ENCODE measurements at places on chromosomes 6 and 20.

GRCh38 chr20:32004963-32005362, 5.3 kb upstream of the CCM2L start:
- peak; percentile 17 for DNase-seq

- DNase-seq = no peak
These were observed 10.8 kb downstream of the MAVS start for GRCh38 chr20:3857405-3857804.

- DNase-seq = no peak
These were observed 35.0 kb upstream of the CD93 start for GRCh38 chr20:23120936-23121750.

GRCh38 chr6:41360314-41360685, 24.9 kb downstream of the NCR2 start:
- no peak for DNase-seq

DNA sequence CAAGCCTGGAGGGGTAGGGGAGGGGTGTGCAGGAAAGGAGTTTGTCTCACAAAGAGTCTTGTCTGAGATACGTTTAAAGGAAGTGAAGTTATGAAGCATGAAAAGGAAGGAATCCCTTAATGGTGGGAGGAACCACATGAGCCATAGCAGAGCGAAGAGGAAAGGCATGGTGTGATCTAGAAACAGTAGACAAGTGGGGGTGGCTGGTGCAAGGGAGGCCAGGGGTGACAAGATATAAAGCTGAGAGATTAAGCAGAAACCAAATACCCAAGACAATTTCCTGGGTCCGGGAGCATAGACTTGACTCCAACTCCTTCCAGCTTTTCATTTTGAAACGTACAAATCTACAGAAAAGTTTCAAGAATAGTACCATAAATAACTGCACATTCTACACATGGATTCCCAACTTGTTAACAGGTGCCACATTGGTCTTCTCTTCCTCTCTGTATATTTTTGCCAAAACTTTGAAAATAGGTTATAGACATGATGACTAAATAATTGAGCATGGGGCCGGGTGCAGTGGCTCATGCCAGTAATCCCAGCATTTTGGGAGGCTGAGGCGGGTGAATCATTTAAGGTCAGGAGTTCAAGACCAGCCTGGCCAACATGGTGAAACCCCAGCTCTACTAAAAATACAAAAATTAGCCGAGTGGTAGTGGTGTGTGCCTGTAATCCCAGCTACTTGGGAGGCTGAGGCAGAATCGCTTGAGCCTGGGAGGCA, 211.6 kb downstream of the SLC24A3 start:
- DNase-seq = no peak

DNA sequence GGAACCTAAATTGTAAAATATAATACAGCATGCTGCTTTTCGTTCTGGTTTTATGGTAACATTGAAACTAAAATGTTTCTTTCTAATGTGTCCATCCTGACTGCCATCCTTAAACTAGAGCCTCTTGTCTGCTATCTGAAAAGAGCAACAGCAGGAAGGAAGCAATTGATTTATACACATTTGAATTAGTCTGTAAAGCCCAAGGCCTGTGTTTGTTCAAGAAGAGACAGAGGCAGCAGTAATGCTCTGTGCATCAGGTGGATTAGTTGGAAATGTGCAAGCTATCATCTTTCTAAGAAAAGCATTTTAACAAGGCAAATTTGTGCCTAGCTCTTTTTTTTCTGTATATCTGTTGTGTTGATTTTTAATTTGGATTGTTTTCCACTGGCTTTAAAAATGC, 128.6 kb downstream of the SCAF8 start:
- no peak for DNase-seq

- peak; percentile 71 for DNase-seq
These were observed 117.8 kb downstream of the RTN4IP1 start for GRCh38 chr6:106511288-106512047.

- DNase-seq = no peak
These were observed 34.7 kb upstream of the TGM2 start for GRCh38 chr20:38199501-38200390.

DNA sequence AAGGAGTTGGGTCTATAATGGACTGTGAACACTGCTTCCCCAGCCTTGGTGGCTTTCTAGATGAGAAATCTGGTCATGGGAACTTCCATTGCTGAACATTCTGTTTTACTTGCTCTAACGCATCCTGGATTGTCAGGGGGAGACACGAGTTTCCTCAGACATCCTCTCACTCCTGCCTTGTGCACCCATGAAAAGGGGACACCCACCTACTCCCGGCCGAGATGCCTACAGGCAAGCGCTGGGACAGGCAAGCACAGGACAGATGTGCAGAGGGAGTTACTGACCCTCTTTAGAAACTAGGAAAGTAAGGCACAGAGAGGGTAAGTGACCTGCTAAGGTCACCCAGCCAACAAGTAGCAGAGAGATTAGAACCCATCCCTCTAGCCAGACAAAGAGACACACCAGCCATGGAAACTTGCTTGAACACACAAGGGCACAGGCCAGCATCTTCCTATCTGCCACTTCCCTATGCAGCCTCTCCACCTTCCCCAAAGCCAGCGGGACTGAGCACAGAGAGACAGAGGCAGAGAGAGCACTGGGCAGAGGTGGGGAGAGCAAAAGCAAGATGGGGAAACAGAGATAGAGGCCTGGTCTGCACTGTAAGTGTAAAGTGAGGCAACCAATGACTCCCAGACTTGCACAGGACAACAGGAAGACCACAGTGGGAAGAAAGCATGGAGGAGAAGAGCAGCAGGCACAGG, 845 bp upstream of the SFTA2 start:
- no peak for DNase-seq

DNA sequence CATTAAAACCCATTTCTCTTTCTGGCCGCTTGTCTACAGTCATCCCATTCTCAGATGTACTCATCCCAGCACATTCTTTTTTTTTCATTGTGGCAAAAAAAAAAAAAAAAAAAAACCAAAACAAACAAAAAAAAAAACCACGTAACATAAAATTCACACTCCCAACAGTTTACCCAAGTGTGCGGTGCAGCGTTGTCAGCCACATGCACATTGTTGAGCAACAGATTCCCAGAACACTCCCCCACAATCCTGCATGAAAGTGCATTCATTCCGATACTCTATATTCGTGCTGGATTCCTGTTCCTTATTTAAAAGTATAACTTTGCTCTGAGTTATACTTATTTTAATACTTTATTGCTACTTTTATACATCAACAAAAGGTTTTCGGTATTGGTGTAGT, 96.0 kb downstream of the SASH1 start:
- DNase-seq = peak; percentile 45

- DNase-seq = no peak
These were observed 43.7 kb upstream of the BPIFA2 start for GRCh38 chr20:33124261-33124660.

GRCh38 chr6:12851123-12851695, 134.6 kb downstream of the PHACTR1 start:
- DNase-seq = peak; percentile 13

- DNase-seq = no peak
These were observed 103.4 kb downstream of the MAP3K4 start for GRCh38 chr6:161094955-161095354.

DNA sequence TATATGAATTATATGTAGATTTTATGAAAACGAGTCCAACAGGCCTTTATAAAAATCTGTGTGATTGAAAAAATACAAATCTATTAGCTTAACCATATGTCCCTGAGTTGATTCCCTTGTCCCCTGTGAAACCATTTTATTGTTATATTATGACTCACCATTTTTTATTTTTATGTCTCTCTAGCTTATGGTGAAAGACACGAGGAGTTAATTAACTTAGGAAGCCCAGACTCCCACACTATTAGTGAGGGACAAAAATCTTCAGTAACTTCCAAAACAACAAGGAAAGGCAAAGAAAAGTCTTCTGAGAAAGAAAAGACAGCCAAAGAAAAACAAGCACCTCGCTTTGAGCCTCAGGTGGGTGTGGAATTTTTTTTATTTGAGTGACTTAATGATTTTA, 183.1 kb downstream of the ADGB start:
- DNase-seq = no peak

DNA sequence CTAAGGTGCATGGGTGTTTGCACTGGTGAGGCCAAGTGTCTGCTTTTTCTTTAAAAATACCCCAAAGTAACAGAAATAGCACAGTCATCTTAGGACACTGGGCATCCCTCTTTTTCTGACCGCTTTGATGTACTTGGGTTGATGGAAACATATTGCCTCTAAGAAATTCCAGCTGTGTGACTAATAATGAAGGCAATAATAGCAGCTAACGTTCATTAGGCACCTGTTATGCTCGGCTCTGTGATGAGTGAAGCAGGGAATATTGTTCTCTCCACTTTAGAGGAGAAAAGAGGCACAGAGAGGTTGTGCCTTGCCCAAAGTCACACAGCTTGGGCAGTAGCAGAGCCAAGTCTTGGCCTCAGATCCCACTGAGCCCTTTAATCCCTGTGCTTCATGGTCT, 100.7 kb downstream of the F13A1 start:
- no peak for DNase-seq

GRCh38 chr20:24678351-24679106, 209.1 kb downstream of the SYNDIG1 start:
- no peak for DNase-seq

GRCh38 chr6:2229039-2229438, 16.4 kb downstream of the GMDS start:
- no peak for DNase-seq

DNA sequence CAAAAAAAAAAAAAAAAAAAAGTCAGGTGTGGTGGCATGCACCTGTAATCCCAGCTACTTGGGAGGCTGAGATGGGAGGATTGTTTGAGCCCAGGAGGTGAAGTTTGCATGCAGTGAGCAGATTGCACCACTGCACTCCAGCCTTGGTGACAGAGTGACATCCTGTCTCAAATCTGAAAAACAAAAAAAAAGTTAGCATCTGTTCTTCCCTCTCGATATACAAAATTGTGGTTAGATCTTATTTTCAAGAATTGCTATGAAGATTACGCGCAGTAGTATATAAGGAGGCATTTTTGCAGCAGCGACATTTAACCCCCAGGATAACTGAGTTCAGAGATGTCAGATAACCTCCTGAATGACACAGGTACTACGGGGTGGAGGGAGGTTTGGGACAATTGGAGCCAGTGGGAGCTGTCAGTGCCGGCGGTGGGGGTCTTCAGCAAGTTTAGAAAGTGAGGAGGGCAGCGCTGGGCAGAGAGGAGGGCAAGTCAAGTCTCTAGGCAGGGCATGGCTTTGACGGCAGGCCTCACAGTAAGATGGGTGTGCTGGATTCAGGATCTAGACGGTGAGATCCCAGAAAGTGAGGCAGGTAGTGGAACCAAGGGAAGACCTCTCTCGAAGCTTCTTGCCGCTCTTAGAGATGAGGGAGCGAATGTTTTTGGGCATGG, 26.2 kb upstream of the MRPS18A start:
- no peak for DNase-seq

DNA sequence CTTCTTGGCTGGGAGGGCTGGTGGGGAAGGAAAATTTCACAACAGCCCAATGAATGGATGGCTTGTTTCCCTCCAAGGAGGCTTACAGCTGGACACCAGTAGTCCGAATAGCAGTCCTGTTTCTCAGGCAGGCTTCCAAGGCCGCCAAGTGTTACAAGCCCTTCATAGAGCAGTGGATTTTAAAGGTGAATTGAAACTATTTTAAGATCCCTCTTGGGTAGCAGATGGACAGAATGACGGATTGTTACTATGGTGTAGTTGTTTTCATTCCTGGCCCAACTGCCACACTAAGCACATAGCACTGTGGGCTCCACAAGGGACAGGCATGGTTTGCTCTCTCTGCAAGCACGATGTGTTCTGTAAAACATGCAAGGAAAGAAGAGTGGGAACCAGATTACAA, 203.3 kb upstream of the TAB2 start:
- DNase-seq = no peak

DNA sequence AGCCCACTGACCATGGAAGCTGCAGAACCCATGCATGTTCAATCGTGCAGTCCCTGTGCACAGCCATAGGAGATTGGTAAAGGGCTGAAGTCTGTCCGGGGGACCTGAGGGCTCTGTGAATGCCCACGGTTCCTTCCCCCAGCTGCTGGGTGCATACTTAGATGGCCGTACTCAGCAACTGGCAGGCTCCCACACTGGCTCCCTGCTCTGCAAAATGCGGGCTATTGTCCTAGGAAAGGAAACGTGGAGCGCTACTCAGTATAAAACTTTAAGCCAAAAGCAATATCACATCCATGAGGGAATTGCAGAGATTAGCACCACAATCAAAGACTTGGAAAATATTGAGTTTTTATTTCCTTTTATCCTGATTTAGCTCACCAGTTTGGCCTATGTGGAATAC, 202.0 kb downstream of the WDR27 start:
- DNase-seq = no peak

DNA sequence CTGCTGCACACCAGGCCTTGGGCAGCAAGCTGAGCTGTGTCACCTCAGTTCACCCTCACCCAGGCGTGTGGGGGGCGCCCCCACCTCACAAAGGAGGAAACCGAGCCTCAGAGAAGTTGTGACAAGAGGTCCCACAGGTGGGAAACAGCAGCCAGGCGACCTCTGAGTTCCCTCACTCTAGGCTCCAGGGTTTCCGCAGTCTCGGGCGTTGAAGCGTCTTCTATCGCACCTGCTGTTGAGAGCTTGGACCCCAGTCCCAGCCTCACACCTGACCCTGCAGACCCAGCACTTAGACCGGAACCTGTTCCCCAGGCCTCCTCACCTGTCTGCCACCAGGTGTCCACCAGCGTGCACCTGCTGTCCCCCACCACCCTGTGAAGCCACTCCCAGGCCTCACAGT, 22.3 kb upstream of the APMAP start:
- no peak for DNase-seq

- DNase-seq = no peak
These were observed 78.2 kb downstream of the GPX5 start for GRCh38 chr6:28603891-28604290.

GRCh38 chr20:35821807-35822242, 50.0 kb downstream of the PHF20 start:
- DNase-seq = peak; percentile 76

DNA sequence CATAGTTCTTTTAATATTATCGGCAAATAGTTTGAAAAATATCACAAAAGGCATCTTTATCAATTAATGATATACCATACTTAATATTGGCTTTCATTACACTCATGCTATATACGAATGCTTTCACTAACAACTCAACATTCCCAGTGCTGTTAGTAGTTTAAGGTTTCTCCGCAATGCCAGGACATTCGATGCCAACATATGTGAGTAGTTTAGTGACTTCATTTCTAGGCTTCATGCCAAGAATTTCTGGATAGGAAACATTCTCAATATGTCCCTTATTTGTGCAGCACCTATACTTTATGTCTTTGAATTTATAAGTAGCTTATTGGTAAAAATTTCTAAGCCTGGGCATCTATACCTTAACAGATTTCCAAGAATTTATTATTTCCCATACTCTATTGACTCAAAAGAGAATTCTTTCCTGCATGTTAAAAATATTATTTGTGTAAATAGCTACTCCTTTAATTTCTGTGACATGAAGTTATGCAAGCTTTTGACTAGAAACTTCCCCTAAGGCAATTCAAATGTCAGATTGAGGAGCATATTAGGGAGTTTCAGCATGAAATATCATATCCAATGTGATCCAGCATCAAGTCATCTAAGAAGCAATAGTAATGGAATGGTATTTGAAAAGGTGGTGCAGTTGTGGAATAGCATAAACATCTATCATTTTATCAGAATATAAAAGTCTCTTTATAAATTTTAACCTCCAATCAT, 236.0 kb upstream of the STXBP5 start:
- DNase-seq = peak; percentile 84

GRCh38 chr6:28858963-28859362, 64.8 kb downstream of the TRIM27 start:
- no peak for DNase-seq
